SK-N-SH (cell line): ENCODE measurements at places on chromosomes 3 and 15.
A peak's percentile ranks its signal among the peaks of the same experiment; 100 is the strongest.

GRCh38 chr3:120198305-120198878, 86.6 kb downstream of the GPR156 start:
- DNase-seq = no peak
- H3K36me3 ChIP-seq = no peaks in the 10 kb centered on the region
- no peaks in the 10 kb centered on the region for H3K27me3 ChIP-seq

DNA sequence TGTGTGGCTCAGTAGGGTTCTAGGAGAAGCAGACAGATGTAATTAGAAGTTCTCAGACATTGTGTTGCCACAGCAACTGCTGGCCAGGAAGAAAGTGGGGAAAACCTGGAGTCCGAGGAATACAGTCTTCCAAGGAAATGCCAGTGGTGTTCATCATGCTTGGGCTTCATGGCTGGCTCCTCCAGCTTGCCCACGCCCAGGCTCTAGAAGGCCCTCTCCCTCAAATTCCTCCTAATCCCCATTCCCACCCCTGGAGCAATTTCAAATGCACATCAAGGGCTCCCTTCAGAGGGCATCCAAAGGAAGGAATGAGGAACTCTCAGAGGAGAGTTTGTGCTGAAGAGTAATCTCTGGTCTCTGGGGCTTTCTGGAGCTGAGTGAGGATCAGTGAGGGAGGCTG, 21.9 kb downstream of the FSTL1 start:
- H3K4me1 ChIP-seq = peaks cover 24% of the 10 kb centered on the region
- H3K4me3 ChIP-seq = no peak overlapping the region
- no peaks in the 10 kb centered on the region for H3K27me3 ChIP-seq
- H3K36me3 ChIP-seq = peaks cover 3% of the 10 kb centered on the region; the same call in 1 of the 2 replicates

DNA sequence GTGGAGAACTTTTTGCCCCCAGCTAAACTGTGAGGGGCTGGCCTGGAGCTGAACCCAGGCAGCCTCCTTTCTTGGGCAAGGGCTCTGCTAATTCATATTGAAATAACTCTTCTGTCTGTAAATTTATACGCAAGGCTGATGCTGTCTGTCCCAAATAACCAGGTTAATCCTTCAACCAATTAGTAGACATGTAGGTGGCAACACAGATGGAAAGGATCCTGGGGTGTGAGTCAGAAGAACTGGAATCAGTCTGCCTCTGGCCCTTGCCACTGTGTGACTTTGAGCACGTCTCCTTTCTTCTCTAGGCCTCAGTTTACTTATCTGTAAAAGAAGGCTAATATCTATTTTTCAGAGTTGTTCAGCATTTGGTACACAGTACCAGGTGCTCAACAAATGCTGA, 48.3 kb upstream of the IREB2 start:
- peaks cover 10% of the 10 kb centered on the region for H3K27me3 ChIP-seq
- no peak for DNase-seq
- H3K4me1 ChIP-seq = peaks cover 28% of the 10 kb centered on the region; the same call in 1 of the 2 replicates
- no peaks in the 10 kb centered on the region for H3K36me3 ChIP-seq
- H3K27ac ChIP-seq = no peak overlapping the region
- H3K4me3 ChIP-seq = no peak overlapping the region

DNA sequence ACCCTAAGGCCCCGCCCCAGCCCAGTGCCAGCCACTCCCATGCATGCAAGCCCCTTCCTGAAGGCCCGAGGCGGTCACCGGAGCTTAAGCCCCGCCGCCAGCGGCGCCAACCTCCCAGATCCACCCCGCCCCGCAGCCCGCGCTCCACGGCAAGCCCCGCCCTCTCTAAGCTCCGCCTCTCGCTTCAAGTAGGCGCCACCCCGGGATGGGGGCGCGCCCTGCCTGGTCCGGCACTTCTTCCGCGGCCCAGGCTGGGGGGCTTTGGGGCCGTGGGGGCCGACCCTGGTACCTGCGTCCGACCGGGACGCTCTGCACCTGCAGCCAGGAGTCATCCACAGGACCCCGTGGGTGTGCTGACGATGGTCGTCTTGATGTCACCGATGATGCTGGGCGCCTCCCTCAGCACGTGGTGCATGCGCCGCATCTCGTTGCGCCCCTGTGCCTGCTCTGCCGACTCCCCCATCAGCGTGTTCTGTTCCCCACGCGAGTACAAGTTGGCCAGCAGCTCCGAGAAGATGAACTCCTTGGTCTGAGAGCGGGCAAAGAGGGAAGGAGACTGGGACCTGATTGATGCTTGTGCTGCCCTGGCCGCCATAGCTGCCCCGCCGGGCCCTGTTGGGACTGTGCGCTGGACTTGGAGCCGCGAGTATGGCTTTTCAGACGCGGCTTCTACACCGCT, 26.1 kb upstream of the CSPG4 start:
- peak overlapping the region; percentile 86 for H3K4me3 ChIP-seq
- H3K27ac ChIP-seq = no peak overlapping the region; the same call in 1 of the 2 replicates
- no peaks in the 10 kb centered on the region; the same call in 1 of the 2 replicates for H3K27me3 ChIP-seq
- no peaks in the 10 kb centered on the region for H3K4me1 ChIP-seq
- no peaks in the 10 kb centered on the region for H3K36me3 ChIP-seq
- DNase-seq = peak; percentile 98

- no peak overlapping the region for H3K27ac ChIP-seq
- H3K4me1 ChIP-seq = no peaks in the 10 kb centered on the region
- H3K36me3 ChIP-seq = no peaks in the 10 kb centered on the region
- H3K4me3 ChIP-seq = no peak overlapping the region
Observed at GRCh38 chr15:45906230-45906629, 271.4 kb downstream of the SQOR start.

DNA sequence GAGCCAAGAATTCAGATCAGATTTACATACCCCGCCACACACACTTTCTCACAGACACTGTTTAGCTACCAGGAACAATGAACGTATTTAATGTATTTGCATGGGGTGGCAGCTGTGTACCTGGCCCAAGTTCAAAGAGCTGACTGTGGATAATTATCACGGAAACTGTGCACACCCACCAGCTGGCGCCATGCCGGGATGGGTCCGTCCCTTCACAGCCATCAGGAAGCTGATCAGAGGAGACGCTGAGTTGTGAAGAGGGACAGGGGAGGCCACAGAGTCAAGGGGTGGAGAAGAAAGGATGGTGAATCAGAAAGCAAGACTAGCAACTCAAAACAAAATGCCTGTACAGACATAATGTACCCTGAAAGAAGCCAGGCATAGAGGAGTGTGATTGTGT, 13.1 kb upstream of the PLA2G4D start:
- DNase-seq = no peak
- peaks cover 4% of the 10 kb centered on the region; the same call in 1 of the 2 replicates for H3K4me1 ChIP-seq
- no peaks in the 10 kb centered on the region for H3K36me3 ChIP-seq
- no peak overlapping the region for H3K27ac ChIP-seq

GRCh38 chr15:101066501-101067408, 147.6 kb downstream of the LRRK1 start:
- DNase-seq = no peak
- no peak overlapping the region for H3K27ac ChIP-seq
- peaks cover 12% of the 10 kb centered on the region for H3K4me1 ChIP-seq
- peaks cover 11% of the 10 kb centered on the region; the same call in 1 of the 2 replicates for H3K36me3 ChIP-seq
- no peak overlapping the region for H3K4me3 ChIP-seq
- H3K27me3 ChIP-seq = no peaks in the 10 kb centered on the region

DNA sequence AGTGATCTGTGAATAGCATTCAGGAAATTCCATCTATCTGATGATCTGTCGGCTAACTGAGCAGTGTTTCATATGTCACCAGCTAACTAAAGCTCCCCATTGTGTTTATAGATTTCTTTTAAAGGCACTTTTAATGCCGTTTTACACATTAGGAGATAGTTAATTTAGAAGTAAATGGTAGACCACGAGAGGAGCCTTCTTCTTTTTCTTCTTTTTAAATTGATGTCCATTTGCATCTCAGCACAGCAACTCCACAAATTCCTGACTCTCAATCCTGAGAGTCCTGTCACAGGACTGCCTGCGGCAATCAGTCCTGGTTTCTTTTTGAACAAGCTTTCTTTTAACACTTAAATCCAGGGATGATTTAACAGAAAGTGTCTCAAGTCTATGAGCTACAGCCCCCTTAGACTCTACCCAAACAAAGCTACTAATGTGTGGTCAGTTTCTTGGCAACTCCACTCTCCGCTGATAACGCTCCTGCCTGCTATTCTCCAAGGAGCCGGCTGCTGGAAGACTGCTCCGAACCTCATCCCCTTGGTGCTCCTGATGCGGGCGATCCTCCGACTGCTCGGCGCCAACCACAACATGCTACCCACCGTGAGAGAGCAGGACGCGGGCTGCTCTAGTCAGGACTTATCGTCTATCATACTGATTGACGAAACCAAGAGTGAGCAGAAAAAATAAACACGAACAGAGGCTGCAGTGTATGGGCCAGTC, 421.4 kb downstream of the MECOM start:
- H3K27me3 ChIP-seq = no peaks in the 10 kb centered on the region
- peak overlapping the region; percentile 77 for H3K27ac ChIP-seq
- peak; percentile 6 for DNase-seq
- peak overlapping the region; percentile 58 for H3K4me3 ChIP-seq
